ENCODE measurements at places on chromosomes 3 and 15.

GRCh38 chr3:45659661-45660566 lies 29.3 kb upstream of the SACM1L start:
- DNase-seq = no peak

GRCh38 chr3:132016061-132017041 lies 18.5 kb downstream of the CPNE4 start:
- DNase-seq = no peak

- DNase-seq = no peak
Measured at GRCh38 chr3:145182196-145182911, 978.6 kb downstream of the PLOD2 start.

- no peak for DNase-seq
Measured at GRCh38 chr15:38499651-38500050, 45.7 kb downstream of the FAM98B start.

DNA sequence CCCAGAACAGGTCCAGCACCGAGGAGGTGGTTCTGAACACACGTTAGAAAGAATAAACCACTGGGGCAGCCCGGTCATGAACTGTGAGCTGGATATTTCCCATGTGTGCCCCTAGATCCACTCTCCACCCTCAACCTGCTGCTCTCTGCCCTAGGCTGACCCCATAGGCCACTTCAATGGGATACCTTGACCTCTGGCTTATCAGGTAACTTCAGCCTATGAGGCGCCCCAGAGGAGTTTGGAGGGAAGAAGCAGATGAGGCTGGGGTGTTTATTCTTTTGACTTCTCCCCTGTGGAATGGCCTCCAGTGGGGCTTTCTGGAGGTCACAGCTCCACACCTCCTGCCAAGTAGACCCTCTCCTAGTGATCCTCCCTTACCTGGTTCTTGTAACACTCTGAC lies 47.7 kb upstream of the SLC7A14 start:
- DNase-seq = no peak

DNA sequence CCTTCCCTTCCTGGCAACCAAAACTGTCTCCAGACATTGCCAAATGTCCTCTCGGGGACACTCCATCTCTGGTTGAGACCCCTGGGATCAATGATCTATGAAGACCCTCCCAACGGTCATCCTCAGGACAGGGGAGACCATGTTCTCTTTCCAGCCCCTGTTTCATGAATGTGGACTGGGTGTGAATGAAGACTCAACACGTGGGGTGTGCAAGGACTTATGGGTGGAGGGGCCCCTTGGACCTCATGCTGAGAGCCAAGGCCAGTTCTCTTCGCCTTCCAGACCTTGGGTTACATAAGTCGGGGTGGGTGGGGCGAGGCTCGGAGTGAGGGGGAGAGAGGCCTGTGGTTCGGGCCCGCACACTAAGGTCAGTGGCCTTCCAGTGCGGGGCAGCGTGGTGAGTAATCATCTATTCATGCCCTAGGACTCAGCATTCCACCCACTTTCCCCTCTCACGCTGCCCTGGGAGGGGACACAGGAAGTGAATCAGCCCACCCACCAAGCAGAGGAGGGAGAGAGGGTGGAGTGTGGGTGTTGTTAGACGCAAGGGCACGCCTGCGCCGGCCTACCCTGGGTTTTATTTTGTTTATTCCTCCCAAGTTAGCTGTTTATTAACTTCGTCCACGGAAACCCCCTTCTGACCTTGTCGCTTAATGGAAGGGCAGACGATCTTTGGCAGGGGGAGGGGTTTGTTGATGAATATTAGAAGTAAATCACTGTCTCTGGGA lies 6.7 kb downstream of the PAQR5 start:
- no peak for DNase-seq

- no peak for DNase-seq
Measured at GRCh38 chr15:55254916-55255679, 34.5 kb downstream of the RAB27A start.

- DNase-seq = no peak
Measured at GRCh38 chr3:172135820-172136219, 96.4 kb downstream of the FNDC3B start.

GRCh38 chr3:119862616-119863015 lies 80.7 kb downstream of the NR1I2 start:
- no peak for DNase-seq

DNA sequence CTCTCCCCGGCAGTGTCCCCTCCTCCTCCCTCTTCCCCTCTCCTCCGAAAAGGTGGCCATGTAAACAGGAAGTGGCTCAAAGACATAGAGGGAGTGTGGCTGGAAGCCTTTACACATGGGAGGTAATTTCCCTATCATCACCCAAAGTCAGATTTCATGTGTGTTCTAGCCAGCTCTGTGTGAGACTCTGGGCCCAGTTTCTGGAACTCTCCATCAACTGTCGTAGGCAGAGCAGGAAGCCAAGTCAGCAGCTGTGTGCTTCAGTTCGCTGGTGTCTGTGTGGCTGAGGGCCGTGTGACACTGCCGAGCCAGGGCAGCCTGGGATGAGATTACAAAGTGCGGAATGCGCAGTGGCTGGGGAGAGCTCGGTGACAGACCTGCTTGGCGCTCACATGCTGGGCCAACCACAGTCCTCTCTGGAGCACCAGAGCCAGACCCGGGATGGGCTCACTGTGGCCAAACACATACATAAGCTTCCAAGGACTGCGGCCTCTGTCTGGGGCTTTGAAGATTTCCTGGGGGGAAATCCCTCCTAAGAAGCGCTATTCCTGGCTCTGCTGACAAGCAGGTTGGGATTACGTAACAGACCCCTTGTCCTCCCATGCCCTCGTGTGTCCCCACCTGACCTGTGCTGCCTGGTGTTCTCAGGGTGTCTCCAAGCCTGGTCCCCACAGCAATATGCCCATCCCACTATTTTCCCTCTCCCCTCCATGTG lies 50.7 kb downstream of the UMPS start:
- no peak for DNase-seq

- no peak for DNase-seq
Measured at GRCh38 chr15:29675791-29676301, 146.4 kb downstream of the TJP1 start.
